Activated gamma-delta T cell treated with Interleukin-2 at 50 U/mL for 16 hours (primary cell): ENCODE measurements at places on chromosomes 7 and 10.

DNA sequence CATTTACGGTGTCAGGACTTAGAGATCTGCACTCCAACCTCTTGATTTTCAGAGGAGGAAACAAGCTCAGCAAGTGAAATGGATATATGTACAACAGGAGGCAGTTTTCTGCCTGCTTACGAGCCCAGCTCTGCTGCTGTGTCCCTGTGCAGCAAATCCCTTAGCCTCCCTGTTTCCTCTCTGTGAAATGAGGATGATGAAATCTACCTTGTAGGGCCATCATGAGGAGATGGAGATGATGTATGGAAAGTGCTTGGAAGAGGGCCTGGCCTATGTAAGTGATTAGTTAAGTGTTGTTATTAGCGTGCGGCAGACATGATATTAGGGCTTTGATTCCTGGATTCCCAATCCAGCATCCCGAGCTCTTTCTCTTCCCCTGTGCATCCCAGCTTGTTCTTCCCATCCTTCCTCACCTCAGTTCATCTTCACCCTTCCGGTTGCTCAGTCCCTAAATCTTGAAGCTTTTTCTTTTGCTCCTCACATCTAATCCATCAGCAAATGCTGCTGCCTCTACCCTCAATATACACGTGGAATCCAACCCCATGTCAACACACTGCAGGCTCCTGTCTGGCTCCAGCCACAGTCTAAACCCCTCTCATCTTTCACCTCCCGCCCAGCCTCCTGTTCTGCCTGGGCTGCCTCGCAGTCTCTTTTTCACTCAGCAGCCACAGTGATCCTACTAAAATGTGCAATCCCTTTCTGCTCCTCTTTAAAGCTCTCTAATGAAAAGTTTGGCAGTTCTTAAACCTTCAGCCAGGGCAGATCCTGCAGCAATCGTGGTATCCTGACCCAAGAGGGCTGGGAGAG lies 113.8 kb downstream of the MARCHF5 start:
- no peak for DNase-seq

DNA sequence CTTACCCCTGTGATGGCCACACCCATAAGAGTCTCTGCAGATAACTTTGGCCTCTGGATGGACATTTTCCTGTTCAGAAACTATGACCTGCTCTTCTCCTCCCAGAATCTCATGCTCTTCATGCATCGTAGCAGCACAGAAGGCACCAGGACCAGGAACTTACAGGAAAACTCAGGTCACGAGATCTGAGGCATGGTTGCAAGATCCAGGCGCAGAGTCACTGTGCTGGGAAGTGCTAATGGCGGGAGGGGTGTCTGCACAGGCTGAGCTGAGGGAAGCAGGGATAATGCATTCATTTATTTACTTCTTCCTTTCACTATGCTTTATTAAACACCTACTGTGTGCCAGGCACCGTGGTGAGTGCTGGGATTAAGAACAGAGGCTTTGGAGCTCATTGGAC lies 48.2 kb upstream of the LOXL4 start:
- no peak for DNase-seq

GRCh38 chr10:101297901-101298486 lies 56.0 kb upstream of the BTRC start:
- peak; percentile 74 for DNase-seq

- no peak for DNase-seq
Observed at GRCh38 chr10:127174866-127175265, 21.5 kb downstream of the INSYN2A start.

DNA sequence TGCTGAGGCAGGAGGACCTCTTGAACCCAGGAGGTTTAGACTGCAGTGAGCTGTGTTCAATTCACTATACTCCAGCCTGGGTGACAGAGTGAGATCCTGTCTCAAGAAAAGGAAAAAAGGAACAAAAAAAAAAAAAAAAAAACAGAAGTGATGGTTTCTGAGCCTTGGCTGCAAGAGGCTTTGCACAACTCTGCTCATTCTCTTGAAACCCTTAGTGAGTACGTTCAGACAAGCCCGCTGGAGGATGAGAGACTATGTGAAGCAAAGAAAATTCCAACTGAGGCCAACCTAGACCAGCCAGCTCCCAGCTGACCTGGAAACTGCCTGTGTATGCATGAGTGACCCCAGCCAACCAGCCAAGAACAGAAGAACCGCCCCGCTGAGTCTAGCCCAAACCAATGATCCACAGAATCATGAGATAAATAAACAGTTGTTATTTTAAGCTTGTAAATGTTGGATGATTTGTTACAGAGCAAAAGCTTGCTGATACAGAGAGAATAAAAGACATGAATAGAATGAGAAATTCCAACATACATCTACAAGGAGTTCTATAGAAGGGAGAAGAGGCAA lies 50.6 kb upstream of the FZD9 start:
- no peak for DNase-seq

DNA sequence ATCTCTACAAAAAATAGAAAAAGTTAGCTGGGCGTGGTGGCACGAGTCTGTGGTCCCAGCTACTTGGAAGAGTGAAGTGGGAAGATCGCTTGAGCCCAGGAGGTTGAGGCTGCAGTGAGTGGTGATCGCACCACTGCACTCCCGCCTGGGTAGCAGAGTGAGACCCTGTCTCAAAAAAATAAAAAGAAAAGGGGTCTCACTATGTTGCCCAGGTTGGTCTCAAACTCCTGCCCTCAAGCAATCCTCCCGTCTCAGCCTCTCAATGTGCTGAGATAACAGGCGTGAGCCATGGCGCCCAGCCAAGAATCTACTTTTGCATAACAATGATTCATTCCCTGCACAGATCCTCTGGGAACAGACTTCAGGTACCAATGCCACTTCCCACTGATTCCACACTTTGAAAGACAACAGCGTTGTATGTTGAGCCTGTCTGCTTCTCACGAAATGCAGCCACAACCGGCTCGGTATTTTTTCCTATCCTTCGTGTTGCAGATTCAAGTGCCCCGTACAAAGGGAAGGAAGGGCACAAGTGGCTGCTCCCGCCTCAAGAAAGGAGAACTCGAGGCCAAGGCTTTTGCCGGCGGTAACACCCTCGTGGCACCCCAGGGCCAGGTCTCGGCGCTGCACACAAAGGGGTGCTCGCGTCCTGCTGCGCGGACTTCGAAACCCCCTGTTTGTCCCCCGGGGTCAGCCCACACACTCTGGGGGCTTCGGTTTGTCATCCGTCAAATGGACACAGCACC lies 745 bp downstream of the DAGLB start:
- DNase-seq = peak; percentile 10

DNA sequence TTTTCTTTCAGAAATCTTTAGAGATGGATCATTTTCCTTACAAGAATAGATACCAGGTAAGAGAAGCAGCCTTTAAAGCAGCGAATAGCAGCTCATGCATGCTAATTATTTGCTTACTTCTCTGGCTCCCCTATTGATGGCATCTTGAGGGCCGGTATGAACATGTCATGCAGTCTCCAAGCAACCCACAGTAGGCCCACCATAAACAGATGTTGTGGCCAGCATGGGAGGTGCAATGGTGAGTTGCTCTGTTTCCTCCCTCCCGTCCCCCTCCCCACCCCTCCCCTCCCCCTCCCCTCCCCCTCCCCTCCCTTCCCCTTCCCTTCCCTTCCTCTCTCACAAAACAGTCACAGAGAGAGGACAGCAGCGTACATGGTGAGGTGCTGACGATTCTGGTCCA lies 9.7 kb upstream of the ZNF273 start:
- no peak for DNase-seq

- no peak for DNase-seq
Observed at GRCh38 chr10:129621693-129622092, 154.7 kb downstream of the MGMT start.

DNA sequence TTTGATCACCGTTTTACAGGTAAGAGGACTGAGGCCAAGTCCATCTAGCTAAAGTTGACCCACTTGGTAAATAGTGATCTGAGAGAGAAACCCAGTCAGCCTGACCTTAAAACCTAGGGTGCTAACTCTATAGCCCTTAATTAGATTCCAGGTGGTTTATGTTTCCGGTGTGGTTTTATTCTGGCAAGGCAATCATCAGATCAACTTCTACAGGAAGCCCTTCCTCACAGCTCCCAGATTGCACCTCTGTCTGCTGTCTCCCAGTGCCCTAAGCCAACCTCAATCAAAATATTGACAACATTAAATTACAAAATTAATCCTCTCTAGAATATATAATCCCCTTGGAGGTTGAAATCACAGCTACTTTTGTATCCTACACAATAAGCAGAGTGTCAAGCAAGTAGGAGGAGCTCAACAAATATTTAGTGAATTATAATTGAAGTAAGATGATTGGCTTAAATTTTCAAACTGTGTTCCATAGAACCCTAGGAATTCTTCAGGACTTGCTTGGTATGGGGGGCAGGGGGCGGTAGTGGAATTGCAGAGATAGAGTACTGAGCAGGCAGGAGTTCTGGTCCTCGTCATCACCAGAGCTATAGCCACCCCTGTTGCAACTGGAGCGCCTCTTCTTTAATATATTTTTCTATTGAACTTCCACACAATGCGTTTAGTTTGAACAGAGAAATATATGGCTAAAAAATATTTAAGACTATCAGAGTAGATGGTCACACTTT lies 692.8 kb upstream of the LRRN3 start:
- DNase-seq = no peak

DNA sequence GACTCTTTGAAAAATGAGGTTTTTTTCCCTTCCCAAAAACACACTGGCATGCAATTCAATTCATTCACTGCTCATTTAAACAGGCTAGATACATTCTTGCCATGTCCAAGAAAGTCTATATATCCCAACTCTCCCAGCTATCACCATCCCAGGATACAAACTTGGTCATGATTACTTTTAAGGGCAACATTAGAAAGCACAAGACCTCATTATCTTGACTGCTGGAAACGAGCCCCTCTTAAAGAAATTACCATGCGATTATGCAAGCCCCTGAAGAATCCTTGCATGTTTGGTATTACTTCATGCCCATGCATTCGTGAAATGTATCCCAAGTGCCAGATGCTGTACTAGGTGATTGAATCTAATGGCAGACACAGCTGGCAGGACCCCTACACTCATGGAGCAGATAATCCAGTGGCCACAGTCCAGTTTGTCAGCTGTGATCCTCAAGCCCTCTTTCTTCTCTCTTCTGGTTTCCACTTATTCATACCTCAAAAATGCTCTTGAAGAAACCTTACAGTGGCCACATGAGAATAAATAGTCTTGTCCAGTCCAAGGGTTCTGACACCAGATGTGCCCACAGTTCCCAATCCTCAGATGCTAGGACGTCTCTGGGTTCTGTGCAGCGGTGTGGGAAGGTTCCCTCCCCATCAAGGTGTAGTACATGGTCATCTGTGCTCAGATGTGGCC lies 103.7 kb upstream of the HABP2 start:
- no peak for DNase-seq

DNA sequence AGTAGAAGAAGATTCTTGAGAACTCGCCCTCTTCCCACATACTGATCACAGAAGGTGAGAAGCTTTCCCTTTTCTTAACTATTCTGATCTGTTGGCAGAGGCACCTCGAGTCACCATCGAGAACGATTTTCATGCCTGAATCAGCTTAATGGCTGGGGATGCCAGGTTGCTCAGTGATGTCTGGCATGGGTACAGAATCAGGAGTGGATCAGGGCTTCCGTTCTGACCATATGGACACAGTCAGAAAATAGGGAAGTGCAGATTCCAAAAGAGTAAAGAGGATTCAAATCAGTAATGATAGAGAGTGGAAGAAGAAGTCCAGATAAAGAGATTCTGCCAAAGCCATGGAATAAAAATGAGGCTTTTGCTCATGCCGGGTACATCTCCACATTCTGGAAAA lies 52.0 kb upstream of the GRB10 start:
- no peak for DNase-seq
